Right renal pelvis (tissue), 4 donors: ENCODE measurements at places on chromosomes 12 and 14.

DNA sequence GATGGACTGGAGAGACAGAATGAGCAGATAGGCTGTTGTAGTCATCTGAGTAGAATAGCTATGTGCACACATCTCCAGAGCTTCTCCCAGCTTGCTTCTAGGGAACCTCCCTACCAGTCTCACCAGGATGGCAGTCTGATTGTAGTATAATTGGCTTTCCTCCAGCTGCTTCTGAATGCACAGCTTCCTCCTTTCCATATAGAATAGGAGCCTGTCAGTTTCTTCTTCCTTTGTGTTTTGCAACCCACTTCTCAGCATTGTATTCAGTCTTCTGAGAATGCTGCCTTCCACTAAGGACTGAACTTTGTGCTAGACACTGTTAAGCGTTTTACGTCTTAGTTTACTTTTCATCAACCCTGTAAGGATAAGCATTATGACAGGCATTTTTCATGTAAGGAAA is 2.2 kb upstream of the CSAD start:
- DNase-seq = no peak

GRCh38 chr14:51789596-51789995 is 70.8 kb upstream of the GNG2 start:
- no peak for DNase-seq

DNA sequence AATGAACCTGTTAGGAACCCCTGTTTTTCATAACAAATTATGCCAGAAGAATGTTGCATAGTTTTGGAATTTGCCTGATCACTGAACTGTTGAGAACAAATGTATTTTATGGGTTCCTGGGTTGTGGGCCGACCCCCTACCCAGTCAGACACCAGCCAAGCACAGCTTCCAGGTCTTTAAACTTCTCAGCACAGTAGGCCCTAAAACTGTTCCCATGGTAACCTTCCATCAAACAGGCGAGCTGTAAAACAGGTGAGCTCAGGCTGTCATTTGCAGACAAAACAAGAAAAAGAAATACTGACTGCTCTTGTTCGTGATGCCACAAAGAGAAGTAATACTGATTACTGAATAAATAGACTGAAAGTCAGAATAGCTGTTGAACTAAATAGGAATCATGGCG is 147.0 kb downstream of the PTPRO start:
- DNase-seq = no peak

- DNase-seq = no peak
Observed at GRCh38 chr12:126369487-126370463, 1304.5 kb downstream of the AACS start.

DNA sequence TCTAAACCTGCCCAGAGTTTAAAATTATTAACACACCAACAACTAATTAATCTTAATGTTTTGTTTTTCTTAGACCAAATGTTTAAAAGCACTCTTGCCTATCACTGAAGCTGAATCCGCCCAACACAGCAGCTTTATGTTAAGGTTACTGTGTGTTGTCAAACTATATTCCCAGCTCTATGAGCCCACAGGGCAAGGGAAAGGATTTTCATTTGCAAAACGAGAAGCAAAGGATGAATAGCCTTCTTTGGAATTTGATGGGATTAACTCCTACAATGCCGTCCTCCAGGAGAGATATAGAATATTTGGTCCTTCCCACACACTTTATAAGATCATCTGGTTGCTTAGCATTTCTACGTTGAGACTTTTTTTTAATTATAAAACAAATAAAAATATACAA is 43.7 kb downstream of the DUSP16 start:
- no peak for DNase-seq

- DNase-seq = no peak
Observed at GRCh38 chr14:103140316-103141109, 17.3 kb downstream of the TNFAIP2 start.

DNA sequence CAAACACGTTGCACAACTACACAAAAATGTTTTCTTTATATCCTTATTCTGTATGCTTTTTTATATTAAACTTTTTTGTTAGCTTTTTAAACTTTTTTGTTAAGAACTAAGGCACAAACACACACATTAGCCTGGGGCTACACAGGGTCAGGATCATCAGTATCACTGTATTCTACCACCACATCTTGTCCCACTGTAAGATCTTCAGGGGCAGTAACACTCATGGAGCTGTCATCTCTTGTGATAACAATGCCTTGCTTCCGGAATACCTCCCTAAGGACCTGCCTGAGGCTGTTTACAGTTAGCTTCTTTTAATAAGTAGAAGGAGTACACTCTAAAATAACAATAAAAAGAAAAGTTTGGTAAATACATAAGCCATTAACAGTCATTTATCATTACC is 42.2 kb downstream of the PLEKHA5 start:
- no peak for DNase-seq
